Epithelial cell of umbilical artery (primary cell): ENCODE measurements at places on chromosomes 11 and 22. TPM values are rescaled to one million over a fixed set of nuclear protein-coding genes. Genes with fewer than 3 reads are reported as not detected.

The DDI1 gene
- not detected in 2 replicates for total RNA-seq

The OR51S1 gene
- not detected in 2 replicates for total RNA-seq

The ZNF280B gene
- 0.97 and 1.4 TPM in 2 replicates for total RNA-seq

The TCN1 gene
- 0.32 TPM in 1 of 2 replicates, not detected in the other for total RNA-seq

The NNMT gene
- total RNA-seq: 457 and 588 TPM in 2 replicates

The CD3D gene
- total RNA-seq: not detected in 2 replicates

The OR52E4 gene
- not detected in 2 replicates for total RNA-seq

The GAB2 gene
- total RNA-seq: 16.6 and 21.6 TPM in 2 replicates

The CARNS1 gene
- total RNA-seq: 0.15 and 0.32 TPM in 2 replicates

The ZNF215 gene
- total RNA-seq: 2.9 and 7.1 TPM in 2 replicates

The SNX15 gene
- total RNA-seq: 8.1 and 8.5 TPM in 2 replicates
